ENCODE measurements at places on chromosomes 1 and 21.
A peak's percentile ranks its signal among the peaks of the same experiment; 100 is the strongest.

GRCh38 chr1:198788561-198789064 is 149.8 kb downstream of the PTPRC start:
- no peak for DNase-seq

- DNase-seq: peak; percentile 7
These were observed 41.9 kb downstream of the LPGAT1 start for GRCh38 chr1:211788626-211789025.

DNA sequence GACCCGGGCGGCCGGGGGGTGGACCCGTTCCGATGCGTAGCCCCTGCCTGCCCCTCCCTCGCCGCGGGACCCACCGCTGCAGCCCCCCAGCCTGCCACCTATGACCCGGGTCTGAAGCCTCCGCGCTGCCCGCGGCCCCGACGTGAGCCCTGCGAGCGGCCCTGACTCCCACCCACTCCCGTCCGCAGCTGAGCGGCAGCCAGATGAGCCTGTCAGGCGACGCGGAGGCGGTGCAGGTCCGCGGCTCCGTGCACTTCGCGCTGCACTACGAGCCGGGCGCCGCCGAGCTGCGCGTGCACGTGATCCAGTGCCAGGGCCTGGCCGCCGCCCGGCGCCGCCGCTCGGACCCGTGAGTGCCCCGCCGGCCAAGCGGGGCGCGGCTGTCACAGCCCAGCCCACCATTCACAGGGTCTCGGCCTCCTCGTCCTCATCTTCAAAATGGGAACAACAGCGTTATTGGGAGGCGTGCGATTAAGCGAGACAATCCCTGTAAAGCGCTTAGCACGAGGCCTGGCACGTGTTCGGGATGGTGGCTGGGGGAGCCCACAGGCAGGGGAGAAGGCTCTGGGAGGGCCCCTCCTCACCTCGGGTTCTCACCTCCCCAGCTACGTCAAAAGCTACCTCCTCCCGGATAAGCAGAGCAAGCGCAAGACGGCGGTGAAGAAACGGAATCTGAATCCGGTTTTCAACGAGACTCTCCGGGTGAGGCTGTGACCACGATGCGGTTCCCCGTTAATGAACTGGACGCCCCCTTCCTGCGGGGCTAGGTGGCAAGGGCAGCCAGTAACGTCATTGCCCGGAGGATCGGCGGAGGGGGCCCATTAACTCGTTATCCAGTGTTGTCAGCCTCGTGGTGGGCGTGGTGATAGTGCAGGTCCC is 8.2 kb downstream of the SYTL1 start:
- no peak for DNase-seq

GRCh38 chr21:38267136-38267755 is 10.5 kb downstream of the KCNJ15 start:
- DNase-seq: no peak

DNA sequence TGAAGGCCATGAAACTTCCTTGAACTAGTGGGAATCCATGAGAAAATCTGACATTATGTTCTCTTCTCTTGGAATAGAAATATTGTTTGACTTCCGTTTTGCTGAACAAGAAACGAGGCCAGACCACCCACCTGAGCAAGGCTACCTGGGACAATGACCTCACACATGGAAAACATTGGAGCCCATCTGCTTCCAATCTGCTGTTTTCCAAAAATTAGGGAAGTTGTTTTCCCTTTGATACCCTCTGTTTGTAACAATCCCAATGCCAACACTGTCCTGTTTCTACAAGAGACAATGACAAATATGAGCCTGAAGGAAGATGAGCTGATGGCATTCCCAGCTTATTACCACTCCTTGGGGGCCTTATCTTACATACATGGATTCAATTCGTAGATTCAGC is 29.4 kb downstream of the OR2C3 start:
- no peak for DNase-seq

- DNase-seq: no peak
These were observed 59.6 kb downstream of the EXTL2 start for GRCh38 chr1:100834777-100835660.

- DNase-seq: no peak
These were observed 4.6 kb downstream of the KLHDC8A start for GRCh38 chr1:205351984-205352713.

DNA sequence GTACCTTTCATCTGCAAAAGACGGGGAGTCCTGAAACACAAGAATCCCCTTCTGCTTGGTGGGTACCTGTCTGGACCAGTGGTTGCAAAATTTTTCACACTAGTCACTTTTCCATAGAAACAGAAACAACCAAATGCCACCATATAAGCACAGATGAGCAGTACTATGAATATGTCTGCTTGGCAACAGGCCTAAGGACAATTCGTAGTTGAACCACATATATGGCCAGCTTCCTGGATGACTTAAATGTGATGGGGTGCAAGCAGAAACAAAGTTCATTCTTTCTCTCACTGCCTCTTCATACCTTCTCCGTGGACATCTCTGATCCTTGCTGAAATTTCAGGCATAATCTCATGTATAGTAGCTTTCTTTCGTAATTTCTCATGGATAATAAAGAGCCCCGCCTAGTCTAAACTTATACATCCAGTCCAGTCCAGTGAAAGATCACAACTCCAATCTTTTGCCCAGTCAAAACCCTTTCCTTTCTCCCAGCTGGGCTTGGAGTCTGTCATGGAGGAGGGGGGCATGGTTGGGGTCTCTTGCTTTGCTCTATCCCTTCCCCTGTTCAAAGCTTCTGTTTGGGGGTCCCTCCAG is 7.0 kb downstream of the FCAMR start:
- DNase-seq: no peak

DNA sequence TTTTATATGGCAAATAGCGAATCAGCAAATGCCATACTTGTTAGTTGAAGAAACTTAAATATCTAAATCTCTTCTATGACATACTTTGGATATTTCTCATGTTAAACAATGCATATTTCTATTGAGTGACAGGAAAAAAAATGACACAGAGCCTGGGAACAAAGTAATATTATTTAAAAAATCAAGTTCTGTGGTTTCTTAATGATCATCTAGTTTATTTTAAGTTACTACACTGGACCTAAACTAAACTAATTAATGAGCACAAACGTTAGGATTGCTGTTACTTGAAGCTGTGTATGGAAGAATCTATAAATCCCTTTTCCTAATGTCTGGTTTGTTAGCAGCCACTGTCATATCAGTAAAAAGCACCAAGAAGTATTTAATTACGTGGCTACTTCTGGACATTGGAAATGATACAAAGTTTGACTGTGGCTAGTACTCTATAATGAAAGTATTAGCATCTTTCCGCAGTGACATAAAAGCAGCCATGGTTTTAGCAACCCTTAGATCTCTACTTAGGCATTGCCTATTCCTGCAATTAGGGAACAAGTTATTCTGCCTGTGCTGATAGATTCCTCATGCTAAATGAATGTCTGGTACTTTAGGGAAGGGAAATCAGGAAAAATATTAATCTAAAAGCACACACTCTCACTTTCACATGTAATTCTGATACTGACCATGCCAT is 981.7 kb upstream of the B3GALT2 start:
- DNase-seq: no peak

DNA sequence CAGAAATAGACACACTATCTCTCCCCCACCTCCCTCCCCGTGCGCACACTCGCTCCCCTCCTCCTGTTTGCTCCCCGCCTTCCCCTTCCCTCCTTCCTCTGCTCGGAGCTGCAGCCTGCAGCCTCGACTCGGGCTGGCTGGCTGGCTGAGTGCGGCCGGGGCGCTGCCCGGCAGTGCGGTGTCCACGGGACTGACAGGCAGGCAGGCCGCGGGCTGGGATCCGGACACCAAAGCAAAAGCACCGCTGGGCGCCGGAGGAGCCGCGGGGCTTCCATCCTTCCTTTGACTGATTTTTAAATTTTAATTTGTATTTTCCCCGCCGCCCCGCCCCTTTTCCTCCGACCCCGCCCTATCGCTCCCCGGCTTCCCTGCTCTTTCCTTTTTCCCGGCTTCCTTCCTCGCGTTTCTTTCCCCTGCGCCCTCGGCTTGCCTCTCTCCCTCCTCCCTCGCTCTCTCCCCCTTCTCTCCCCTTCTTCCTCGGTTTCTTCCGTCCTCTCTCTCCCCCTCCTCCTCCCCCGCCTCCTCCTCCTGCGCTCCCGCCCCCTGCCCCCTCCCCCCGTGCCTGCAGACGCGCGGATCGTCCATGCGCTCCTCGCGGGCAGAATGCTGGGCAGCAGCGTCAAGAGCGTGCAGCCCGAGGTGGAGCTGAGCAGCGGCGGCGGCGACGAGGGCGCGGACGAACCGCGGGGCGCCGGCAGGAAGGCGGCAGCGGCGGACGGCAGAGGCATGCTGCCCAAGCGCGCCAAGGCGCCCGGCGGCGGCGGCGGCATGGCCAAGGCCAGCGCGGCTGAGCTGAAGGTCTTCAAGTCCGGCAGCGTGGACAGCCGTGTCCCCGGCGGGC is 109.4 kb downstream of the NAV1 start:
- DNase-seq: no peak

Data from spinal cord (tissue), 10 donors.